ENCODE measurements at places on chromosomes 4 and X.

DNA sequence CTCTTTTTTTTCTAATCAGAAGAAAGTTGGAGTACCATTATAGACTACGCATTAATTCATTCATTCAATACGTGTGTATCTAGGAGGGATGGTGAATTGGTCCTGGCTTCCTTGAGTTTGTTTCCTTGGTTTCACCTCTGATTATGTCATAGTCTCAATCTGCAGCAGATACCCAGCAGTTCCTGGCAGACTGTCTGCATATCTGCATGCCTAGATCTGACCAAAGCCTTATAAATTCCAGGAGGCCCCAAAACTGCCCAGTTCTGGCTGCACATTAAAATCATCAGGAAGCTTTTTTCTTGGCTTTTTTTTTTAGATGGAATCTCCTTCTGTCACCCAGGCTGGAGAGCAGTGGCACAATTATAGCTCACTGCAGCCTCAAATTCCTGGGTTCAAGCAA is 27.2 kb upstream of the SLC34A2 start:
- no peak for DNase-seq

DNA sequence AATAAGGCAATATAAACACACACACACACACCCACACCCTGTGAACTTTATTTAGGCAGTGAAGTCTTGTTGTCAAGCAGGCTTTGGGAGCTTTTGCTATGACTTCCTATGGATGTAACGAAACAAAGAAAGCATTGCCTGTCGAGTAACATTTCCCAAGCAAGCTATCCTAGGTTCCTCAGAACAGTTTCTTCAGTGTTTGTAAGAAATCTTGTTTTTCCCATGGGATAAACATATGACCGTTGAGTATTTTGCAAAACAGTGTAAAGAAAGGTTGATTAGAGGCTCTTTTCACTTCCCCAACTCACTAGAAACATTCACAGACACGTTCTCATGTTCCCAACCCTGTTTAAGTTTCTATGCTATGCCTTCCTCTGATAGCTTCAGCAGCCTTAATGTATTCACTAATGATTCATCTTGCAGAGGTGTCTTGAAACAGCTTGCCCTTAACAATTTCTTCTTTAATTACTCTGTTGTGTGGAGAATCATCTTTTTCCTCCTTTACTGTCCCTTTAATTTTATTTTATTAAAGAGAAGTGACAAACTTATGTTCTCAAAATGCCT is 1947.1 kb upstream of the TENM3 start:
- no peak for DNase-seq

- no peak for DNase-seq
Observed at GRCh38 chrX:119229253-119229615, 6.9 kb upstream of the PGRMC1 start.

DNA sequence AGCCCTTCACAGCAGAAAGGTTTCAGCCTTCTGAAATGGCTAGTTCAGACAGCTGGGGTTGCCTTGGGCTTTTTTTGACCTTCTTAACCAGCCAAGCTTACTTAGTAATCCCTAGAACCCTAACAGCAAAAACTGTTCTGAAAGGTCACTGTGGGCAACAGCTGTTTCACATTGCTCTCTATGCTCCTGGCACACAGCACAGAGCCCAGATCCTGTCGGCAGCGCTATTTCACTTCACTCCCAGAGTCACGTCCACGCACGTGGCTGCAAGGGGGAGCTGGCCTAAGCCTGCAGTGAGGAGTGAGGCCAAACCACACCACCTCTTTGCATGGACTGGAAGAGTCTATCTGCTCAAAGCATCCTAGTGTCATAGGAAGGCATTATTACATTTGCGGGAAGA is 32.0 kb upstream of the STS start:
- DNase-seq, result no peak

DNA sequence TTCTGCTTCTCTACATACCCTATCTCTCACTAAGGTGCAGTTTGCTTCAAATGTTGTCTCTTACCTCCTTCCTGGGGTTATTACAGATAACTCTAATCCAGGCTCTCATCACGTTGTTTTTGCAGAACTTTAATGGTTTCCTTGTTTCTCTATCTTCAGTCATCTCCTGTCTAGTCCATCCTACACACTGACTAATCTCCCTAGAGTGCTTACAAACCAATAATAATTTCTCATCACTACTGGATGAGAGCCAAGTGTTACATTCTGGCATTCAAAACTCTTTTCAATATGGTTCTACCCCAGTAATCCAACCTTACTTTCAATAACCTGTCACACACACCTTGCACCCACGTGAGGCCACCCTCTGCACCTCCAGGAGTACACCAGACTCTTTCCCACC is 86.1 kb downstream of the SYNPO2 start:
- no peak for DNase-seq

GRCh38 chr4:147808447-147808846 is 76.6 kb downstream of the ARHGAP10 start:
- no peak for DNase-seq

DNA sequence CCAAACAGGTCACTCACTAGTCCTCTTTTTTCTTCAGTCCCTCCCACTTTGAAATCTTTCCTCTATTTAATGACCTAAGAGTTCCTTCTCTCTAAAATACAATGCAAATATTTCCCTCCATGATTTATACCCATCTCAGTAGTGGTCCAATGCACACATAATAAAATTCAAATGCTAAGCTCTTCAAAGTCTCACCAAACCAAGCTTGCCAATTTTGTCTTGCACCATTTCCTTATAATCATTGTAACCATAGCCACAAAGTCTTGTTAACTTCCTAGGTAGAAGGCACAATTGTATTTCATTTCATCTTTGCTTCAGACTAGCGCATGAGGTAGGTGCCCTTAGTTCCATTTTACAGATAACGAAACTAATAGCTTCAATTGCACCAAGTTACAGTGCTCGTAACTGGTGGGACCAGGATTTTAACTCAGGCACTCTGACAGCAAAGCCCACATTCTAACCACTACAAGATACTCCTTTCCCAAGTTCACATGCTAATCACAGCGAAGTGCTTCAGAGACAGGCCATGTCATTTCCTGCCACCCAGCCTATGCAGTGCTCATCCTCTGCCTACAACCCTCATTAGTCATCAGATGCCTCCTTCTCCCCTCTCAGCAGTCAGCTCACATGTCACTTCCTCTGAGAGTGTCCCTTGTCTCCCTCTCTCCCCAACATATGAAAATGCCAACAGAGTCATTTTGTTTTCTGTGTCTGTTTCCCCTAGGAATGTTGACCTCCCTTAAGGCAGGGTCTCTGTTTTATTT is 66.9 kb upstream of the PPARGC1A start:
- no peak for DNase-seq

DNA sequence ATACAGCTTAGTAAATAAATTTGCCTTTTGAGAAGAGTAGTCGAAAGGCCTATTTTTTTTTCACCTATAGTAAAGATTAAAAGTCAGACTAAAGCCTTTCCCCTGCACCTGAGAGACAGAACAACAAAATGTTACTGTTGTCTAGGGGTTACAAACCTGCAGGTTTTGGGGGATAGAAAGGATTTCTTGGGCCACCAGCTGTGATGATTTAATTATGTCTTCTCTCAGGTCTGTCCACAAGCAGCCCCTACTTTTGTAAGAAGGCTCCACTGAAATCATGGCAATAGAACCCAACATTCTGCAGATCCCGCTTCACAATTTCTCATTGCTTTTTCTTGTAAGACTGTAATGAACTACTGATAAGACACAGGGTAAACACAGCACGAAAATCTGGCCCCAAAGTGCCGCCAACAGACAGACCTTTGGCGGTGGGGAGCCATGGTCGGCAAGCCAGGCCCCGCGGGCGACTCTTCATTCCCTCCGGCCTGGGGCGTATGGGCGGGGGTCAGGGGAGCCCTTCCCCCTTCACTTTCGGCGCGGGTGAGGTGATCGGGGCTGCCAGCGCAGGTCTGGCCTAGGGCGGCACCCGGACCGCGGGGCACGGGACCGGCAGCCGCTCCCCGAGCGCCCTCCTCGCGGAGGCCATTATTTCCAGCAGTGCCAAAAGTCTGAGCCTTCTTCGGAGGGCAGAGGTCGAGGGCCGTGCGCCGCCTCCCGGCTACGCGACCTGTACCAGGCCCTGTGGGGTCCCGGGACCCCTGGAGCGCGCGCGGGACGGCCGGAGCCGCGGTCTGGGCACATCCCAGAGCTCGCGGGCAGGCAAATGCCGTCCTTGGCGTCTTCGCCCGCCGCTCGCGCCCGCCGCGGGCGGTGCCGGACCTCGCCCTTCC is 812 bp upstream of the KDM6A start:
- DNase-seq, result no peak

GRCh38 chr4:168383510-168383909 is 65.0 kb upstream of the DDX60 start:
- no peak for DNase-seq

GRCh38 chr4:6252051-6252450 is 17.6 kb upstream of the WFS1 start:
- no peak for DNase-seq

DNA sequence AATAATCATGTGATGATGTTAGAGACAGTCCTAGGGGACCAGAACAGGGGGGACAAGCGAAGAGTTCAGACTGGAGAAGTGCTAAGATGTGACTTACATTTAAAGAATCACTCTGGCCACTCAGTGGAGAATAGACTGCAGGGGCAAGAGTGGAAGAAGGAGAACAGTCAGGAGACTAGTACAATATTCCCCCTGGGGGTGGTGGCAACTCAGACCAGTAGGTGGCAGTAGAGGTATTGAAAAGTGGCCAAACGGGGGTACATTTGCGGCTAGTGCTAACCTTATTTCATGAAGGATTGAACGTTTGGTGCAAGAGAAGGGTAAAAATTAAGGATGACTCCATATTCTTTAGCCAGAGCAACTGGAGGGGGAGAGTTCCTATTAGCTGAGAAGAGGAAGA is 2.7 kb upstream of the BMX start:
- DNase-seq, result no peak

DNA sequence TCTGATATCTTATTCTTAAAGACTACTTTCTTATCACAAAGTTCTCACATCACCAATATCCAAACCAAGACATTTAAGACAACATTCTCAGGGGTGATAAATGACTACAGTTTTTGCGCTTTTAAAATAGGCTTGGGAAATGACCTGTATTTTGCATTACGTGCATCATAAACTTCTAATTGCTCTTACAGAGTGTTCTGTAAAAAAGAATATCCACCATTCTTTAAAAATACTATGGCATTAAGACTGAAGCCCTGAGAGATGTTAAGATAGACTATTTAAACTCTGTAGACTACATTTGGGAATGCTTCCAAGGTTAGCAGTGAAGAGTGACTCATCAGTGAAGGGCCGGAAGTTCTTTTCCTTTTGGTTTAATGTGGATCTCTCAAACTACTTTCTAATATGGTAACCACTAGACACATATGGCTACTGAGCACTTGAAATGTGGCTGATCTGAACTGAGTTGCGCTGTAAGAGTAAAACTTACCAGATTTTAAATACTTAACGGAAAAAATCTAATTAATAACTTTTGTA is 518.8 kb upstream of the FTHL17 start:
- DNase-seq, result no peak

- no peak for DNase-seq
Observed at GRCh38 chrX:3161681-3162080, 120.4 kb downstream of the ARSF start.

GRCh38 chr4:175540151-175540550 is 271.9 kb downstream of the GPM6A start:
- no peak for DNase-seq

DNA sequence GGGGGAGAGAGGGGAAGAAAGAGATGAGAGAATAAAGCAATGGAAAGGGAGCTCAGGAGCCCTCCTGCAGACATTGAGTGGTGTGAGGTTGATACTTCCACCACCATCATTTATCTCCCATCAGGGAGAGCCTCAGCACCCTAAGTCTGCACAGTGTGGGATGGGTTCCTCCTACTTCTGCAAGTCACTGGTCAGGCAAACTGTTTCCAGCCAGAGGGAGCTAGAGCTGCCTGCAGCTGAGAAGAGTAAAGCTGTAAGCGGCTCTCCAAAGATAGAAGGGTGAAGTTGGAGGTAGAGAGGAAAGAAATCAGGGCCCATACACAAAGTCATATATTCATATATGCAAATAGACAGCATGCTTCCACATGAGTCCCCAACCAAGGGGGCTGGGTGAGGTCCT is 21.9 kb upstream of the ZNF81 start:
- no peak for DNase-seq

All from thoracic aorta (tissue), 2 donors.